ENCODE measurements at places on chromosomes 4 and X.

- DNase-seq: no peak
These were observed 499.6 kb downstream of the PPARGC1A start for GRCh38 chr4:23390246-23390645.

DNA sequence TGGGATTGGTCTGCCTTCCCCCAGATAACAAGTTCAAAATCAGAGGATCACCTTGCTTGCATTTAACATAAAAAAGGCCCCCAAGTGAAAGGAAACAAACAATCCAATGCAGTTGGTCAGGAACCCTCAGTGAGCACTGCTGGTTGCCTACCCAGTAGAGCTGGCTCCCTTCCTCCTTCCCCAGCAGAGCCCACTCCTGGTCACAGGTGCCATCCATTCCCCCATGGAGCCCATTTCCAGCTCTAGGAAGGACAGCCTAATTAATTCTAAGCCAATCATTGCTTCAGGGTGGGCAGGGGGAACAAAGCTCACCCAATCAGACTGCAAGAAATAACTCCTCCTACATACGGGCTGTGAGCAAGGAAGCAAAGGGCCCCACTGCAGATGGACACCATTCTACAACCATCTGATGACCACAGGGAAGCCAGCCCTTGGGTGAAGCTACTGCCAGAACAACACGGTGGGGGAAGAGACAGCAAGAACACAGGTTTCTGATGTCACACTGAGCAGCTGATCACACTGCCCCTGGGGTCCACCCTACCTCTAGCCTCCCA, 86.5 kb downstream of the SH3KBP1 start:
- no peak for DNase-seq

DNA sequence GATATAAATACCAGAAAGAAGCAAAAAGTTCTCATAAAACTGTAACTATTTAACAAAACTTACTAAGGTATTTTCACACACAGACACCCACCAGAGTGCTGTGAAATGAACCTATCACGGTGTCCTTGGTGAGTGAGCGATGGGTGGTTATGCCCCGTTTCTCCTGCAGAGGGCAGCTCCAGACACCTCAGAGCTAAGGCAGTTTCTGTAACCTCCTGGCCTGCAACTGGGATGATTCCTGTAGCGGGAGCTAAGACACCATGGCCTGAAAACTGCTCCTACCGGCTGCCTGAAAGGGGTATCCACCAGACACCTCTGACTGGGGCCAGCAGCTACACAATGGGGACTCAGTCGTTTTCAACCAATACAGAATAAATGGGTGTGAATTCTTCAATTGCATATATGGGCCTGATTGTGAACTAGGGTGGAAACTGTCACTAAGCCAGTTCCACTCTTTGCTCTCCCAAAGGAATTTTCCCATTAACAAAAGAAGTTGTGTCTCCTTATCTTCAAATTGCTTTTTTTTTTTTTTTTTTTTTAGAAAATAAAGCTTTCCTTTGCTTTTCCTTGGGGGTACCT, 2375.8 kb upstream of the TENM3 start:
- no peak for DNase-seq

- no peak for DNase-seq
These were observed 21.5 kb downstream of the SULT1B1 start for GRCh38 chr4:69738872-69739271.

DNA sequence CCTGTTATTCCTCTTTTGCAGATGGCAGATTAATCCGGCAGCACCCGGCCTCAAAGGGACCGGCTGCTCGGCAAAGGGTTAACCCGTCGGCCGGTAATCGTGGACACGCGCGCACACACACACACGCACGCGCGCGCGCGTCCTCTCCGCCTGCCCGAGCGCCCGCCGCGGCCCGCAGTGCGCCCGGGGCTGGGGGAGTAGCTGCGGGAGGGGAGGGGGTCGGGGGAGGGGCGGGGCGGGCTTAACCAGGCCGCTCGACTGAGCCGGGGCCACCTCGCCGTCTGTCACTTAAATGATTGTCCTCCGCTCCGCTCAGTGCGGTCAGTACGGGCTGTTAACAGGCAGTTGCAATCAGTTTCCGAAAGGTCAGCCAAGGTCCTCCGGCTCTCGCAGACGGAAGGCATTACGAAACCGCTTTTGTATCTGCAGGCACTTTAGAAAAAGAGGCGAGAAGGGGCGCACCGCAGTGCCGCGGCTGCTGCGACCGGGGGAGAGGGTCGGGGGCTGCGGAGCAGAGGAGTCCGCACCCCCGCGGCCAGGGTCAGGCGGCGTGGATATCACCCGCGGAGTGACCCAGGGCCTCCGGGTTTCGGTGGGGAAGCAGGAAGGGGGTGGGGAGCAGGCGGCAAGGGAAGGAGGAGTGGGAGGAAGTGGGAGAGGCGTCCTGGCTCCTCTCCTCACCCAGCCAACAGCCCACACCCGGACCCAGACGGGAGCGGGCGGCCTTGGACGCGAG, 57.3 kb upstream of the BCOR start:
- peak; percentile 56 for DNase-seq

DNA sequence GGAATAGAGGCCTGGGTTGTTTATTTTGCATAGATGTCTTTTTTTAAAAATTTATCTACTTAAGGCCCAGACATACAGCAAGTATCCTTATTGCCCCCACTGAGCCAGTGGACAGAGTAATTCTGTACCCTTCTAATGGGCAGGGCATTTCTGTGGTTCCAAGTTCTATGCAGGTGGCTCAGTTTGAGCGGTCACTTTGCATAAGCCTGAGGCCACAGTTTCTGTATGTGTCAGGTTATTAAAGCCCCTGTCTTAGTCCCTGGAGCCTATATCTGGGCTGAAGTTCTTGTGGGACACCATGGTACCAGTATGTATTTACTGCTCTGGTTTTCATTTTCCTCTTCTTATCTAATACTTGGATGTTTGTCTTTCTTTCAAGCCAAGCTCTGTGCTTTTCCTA, 168.8 kb downstream of the MID1IP1 start:
- no peak for DNase-seq

GRCh38 chr4:22672944-22673343, 19.8 kb upstream of the GBA3 start:
- DNase-seq: no peak

- DNase-seq: no peak
These were observed 59.8 kb downstream of the ANOS1 start for GRCh38 chrX:8672176-8672575.

DNA sequence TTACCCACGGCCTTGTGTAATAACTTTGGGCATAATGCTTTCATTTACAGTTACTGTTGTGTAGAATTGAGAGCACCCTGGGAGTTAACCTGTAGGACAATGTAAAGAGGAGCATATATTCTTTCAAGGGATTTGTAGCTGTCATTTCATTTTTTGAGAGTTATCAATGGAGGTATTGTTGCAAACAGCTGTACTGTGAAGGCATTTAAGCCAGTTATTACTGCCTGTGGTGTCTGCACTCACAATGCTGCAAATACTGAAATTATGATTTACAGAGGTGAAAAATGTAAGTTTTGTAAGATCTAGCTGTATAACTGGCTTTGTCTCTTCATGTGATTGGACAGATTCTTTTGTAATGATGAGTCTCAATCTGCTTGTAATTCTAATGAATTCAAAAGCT, 131.5 kb upstream of the FAT1 start:
- DNase-seq: no peak

GRCh38 chr4:172392741-172393140, 579.5 kb downstream of the GALNTL6 start:
- no peak for DNase-seq

DNA sequence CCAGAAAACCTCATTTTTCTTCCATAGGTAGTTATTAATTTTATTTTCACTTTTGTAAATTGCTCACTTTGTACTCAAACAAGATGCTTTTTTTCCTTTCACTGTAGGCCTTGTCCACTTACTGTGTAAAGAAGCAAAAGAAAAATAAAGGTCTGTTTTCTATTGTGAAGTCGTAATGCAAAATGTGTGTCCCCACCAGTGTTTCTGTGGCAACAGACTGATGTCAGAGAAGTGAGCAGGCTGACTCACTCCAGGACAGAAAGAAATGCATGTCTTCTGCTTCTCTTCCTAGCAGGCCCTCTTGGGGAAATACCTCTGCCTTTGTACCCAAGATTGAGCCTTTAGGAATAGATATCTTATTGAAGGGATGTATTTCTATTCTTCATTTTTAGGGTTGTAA, 30.3 kb downstream of the INPP4B start:
- peak; percentile 66 for DNase-seq

GRCh38 chr4:152684007-152684406, 4.2 kb upstream of the TMEM154 start:
- no peak for DNase-seq

- no peak for DNase-seq
These were observed 65.7 kb downstream of the SEL1L3 start for GRCh38 chr4:25797136-25797535.

- DNase-seq: peak; percentile 16
These were observed 156.4 kb upstream of the TBL1X start for GRCh38 chrX:9308426-9308825.

DNA sequence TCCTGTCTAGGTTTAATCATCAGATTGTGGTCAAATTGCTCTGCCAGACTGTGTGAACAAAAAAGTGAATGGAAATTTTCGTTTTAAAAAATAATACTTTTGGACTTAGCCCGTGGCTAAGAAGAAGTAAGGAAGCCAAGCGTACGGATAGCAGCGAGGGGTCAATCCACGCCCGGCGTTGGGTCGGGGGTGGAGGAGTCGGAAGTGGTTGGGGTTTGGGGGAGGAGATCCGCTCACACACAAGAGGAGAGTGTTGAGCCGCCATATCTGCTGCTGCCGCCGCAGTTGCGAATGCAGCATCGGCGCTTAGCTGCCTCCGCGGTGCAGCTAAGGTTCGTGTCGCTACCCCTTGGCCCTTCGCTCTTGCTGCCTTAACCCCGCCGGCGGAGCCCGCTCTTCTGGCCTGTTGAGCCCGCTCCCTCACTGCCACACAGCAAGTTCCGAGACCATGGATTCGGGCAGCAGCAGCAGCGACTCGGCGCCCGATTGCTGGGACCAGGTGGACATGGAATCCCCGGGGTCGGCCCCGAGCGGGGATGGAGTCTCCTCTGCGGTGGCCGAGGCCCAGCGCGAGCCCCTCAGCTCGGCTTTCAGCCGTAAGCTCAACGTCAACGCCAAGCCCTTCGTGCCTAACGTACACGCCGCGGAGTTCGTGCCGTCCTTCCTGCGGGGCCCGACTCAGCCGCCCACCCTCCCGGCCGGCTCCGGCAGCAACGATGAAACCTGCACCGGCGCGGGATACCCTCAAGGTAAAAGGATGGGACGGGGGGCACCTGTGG, at the start of gene GSPT2:
TSS of gene GSPT2 (plus strand) at position 264 of the 779 bp plus-strand sequence. CDS start at position 449, 185 bp downstream.
- peak; percentile 69 for DNase-seq

Data from AG08395 (cell line).